Heart left ventricle (tissue), 16 donors: ENCODE measurements at places on chromosomes 2 and 18. TPM values are rescaled to one million over a fixed set of nuclear protein-coding genes. Genes with fewer than 3 reads are reported as not detected.

DNA sequence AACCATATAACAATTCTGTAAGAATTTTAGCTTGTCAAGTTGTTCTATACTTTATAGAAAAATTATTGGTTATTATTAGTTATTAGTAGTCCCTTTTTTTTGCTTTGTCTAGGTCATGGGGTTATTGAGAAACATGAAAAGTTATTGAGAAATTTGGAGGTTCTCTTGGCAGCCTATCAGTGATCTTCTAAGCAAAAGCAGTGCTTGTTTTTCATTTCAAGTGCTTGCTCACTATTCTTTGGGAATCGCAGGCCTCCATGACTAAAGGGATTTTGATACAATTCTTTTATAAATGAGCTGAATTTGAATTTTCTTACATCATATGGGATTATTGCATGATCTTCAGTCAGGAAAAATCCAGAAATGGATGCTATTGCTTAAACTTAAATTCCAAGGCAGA is 25.8 kb downstream of the PLEKHA3 start:
- no peak for DNase-seq

GRCh38 chr2:141392517-141393213 is 738.2 kb downstream of the LRP1B start:
- no peak for DNase-seq

DNA sequence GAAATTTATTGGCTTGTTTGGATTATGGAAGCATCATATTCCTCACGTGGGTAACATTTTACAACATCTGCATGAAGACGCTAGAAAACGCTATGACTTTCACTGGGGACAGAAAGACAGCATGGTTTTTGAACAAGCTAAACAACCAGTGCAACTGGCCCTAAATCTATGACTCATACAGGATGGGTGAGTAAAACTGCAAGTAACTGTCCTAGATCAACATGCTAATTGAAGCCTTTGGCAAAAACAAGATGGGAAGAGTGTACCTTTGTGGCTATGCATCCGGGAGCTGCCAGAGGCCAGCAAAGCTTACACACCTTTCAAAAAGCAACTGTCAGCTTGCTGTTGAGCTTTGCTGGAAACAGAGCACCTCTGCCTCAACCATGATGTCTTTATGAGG is 1096.0 kb upstream of the DDX18 start:
- DNase-seq = no peak

DNA sequence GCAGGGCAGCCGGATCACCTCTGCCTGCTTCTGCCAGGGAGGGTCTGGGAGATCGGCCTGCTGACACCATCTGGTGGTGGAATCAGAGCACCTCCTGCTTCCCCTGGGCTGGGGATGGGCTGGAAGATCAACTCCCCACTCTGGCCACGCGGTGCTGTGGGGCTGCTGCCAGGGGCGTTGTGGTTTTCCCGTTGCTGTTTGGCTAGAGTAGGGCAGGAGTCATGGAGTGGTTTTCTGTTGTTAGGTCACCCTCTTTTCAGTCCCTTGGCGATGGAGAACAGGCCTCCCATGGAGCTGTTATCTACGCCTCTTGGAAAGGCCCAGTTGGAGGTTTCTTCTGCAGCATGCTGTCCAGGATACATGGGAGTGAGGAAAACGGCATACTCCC is 15.2 kb downstream of the BCL2L11 start:
- DNase-seq = peak; percentile 52

GRCh38 chr18:24993628-24994027 is 358.3 kb downstream of the ZNF521 start:
- DNase-seq = no peak

The ELMOD3 gene
- 10.2 TPM for polyA plus RNA-seq

The RAD51AP2 gene
- 0.08 TPM for polyA plus RNA-seq

The POMC gene
- polyA plus RNA-seq = 7.8 TPM

DNA sequence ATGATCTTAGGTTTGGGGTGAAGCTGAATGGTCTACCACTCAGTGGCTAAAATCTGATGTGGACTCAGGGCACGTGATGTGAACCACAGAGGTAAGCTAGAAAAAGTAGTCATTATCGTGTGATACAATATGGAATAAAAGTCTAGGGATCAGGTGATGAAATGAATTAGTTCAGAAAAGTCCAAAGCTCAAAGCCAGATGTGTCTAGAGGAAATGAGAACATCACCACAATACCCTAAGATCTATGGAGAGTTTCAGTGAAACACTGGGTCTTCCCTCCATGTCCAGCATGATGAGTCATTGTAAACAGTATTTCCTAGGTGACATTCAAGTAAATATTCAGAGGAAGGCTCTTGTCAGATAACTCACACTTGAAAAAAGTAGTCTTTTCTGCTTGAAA is 1257.4 kb upstream of the ZEB2 start:
- no peak for DNase-seq

The COL4A4 gene
- polyA plus RNA-seq = 1.0 TPM

DNA sequence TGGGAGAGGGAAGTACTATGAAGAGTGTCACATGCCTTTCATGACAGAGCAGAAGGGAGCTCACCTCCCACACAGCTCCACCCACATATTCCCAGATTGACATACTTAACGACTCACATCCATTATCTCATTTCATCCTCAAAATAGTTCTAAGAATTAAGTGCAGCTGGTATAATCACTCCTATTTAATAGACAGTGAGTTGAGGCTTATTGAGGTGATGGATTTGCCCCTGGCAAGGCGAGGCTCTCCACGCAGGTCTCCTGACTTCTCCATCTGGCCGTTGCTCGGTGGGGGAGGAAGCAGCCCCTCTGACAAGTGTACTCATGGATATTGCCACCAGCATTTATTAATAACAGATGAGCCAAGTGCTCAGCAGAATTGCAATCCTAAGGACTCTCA is 81.4 kb downstream of the TGOLN2 start:
- no peak for DNase-seq

DNA sequence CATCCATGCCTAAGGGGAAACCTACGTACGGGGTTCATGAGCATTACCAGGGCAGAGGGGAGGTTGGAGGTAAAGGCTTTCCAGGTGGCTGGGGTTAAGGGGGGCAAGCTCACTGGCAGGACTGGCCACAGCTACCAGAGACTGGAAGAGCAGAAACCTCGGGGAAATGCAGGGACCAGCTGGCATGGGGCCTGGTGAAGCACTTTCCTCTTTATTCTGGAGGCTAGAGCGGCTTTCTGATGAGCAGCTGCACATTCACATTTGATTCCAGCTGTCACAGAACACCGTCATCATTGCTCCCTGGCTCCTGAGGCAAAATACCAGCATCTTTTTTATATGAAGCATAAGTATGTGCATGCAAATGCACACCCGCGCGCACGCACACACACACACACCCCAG is 28.7 kb upstream of the LRRC30 start:
- no peak for DNase-seq

DNA sequence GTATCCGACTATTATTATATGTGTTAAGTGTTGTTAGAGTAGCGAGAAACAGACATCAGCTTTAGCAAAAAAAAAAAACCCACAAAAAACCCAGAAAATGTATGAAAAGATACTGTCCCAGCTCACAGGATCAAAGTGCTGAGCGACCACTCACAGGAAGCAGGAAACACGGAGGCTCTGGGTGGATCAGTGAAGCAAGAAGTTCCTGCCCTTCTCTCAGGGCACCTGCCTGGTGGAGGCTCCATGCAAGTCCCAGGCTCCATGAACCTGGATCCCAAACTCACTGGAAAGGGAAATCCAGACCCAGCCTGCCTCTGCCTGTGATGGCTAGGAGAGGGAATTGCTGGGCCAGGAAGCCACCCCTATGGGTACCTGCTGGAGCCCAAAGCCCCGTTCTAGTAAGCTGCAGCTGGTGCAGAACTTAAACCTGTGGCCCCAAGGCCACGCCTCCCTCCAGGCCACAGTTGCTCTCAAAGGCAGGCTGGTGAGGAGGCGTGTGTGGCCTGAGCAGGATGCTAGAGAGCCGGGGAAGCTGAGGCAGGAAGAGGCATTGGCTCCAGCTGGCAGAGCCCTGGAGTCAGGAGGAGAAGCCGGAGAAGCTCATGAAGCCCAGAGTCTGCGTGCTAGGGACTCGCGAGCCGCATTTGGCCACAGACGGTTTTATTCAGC is 63.5 kb upstream of the TAF1B start:
- peak; percentile 18 for DNase-seq

GRCh38 chr2:229407170-229407569 is 136.1 kb upstream of the PID1 start:
- peak; percentile 81 for DNase-seq

The PDE1A gene
- 2.5 TPM for polyA plus RNA-seq

GRCh38 chr18:58269931-58270330 is 225.9 kb downstream of the NEDD4L start:
- DNase-seq = no peak

The IL1RN gene
- 0.34 TPM for polyA plus RNA-seq

DNA sequence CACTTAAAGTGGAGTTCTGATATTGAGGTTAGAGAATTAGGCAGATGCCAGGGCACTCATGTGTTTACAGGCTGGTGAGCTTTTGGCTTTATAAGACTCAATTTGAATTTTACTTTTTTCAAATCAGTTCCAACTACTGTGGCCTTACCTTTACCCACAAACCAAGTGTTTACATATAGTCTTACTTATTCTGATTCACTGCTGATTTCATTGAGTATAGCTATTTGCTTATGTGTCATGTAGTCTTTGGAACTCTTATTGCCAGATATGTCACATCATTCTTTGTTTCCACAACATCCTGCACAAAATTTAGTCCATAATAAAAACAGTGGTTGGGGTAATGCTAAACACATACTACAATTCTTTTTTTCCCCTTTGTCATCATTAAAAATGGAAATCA is 96.5 kb downstream of the XIRP2 start:
- DNase-seq = no peak

DNA sequence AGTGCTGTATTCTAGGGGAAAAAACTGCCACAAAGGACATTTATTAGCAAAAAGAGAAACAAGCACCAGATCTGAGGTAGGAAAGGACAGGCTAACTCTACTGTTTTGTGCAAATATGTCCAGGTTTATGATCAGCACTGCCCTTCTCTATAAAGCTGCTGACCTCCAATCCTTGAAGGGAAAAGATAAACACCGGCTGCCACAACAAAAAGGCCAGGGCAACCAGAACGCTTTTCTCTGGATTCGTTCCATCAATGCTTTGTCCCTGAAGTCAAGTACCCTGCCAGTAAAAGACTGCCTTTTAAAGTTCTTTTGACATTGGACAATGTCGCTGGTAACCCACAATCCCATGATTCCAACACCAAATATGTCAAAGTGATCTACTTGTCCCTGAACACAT is 21.0 kb downstream of the SMAD2 start:
- no peak for DNase-seq

DNA sequence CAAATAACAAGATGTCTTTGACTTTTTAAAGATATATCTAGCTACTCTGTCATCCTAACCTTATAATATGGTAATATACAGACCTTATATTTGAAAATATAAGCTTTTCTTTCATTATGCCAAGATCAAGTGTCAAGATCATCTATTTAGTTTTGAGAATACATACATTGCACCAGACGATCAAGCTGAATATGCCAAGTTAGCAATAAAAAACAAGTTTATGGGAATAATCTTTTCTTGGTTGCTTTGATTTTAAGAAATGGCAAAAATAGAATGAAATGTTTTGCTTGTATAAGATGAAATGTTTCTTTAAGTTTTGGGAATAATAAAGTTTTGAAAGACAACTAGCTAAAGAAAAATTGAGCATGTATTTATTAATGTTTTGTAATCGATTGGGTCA is 163.8 kb downstream of the DPP4 start:
- no peak for DNase-seq

DNA sequence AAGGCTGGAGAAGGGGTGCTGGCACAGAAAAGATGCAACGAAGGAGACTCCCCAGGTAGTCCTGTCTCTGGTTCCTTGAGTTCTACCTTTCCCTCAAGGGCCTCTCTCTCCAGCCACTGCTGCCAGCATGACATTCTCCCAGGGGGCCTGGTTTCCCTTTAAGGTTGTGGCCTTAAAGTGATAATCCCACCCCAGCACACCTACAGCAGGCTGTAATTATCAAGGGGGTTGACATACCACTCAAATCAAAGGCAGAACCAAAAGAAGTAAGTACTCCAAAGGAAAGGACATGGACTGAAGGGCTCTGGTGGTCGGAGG is 127.4 kb upstream of the MSH6 start:
- no peak for DNase-seq

- DNase-seq = no peak
These were observed 84.4 kb upstream of the CAVIN2 start for GRCh38 chr2:191931329-191931728.

The TPO gene
- polyA plus RNA-seq = 5.9 TPM

GRCh38 chr18:25830787-25831186 is 259.6 kb downstream of the SS18 start:
- no peak for DNase-seq

DNA sequence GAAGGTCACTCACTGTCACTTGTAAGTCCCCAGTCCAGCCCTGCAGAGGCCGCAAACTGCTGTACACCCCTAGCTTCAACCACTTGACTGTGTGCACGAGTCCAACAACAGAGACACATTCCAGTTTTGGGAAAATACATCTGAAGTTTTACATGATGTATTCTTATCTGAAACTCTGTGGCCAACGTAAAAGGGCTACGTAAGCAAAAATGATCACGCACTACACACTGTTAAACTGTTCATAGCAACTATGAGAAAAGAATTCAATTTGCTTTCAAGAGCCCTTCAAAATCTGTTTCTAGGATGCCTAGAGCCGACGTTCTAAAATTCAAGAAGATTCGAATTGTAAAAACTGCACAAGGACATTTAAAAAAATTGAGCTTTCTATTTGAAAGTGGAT is 26.0 kb downstream of the EDAR start:
- DNase-seq = no peak

DNA sequence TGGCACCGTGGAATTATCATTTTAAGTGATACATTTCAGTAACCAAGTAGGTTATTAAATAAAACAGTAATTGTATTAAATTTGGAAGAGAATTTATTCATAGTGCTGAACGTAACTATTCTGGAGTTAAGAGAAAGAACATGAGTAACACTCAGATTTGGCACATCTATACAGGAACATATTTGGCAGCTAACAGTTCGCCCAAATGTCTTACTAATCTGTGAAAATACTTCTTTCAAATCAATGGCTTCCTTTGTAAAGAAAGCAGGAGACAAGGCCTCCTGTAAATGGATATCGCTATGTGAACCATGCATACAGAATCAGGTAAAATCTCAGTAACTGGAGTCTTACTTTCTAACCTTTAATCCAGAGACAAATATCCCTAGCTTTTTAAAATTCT is 64.4 kb downstream of the ZNF516 start:
- no peak for DNase-seq

- DNase-seq = no peak
These were observed 338.4 kb upstream of the SLC39A10 start for GRCh38 chr2:195318440-195319111.

DNA sequence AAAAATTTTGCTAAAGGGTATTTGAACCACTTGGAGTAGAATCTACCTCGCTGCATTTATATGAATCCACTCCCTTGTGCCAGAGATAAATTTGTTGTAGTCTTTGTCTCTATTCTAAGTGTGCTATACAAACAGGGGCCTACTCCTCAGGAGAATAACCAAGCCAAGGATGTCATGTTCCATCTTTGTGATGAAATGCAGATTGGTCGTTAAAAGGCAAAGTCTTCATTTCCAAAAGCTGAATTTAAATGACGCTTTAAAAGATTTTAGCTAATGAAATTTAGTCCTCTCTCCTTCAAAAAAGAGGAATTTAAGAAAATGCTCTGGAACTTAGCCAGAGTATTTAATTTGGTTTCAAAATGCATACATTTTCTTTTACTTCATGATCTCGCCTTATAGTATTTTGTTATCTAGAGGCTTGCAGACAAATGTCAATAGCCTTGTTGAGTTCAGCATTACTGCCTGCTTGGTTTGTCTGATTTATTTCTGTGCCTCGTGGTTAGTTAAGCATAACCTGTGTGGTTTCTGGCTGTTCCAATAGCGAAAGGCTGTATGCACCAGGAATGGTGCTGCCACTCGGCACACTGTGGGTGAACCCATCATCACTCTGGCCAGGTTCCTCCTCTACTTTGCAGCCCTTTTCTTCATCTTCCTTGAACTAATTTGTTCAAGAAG is 417.6 kb downstream of the ZNF521 start:
- DNase-seq = no peak

The B3GNT7 gene
- polyA plus RNA-seq = 0.68 TPM

The LYPD6 gene
- polyA plus RNA-seq = 0.04 TPM
